Left ventricle myocardium inferior (tissue), 1 donor: ENCODE measurements at places on chromosomes 13 and 19. TPM values are rescaled to one million over a fixed set of nuclear protein-coding genes. Genes with fewer than 3 reads are reported as not detected.
A peak's percentile ranks its signal among the peaks of the same experiment; 100 is the strongest.

- H3K4me3 ChIP-seq, result peak within 1 kb of the TSS; percentile 74
- H3K27ac ChIP-seq, result peak within 1 kb of the TSS; percentile 77
- H3K4me1 ChIP-seq, result peaks cover 19% of the 10 kb centered on the region
- H3K36me3 ChIP-seq, result no peaks in the 10 kb centered on the region
- H3K27me3 ChIP-seq, result no peaks in the 10 kb centered on the region
- peak; percentile 70 for DNase-seq
Observed at GRCh38 chr13:100588331-100589177, at the start of gene GGACT. Gene GGACT (minus strand): TSS chr13:100588789. CDS start chr13:100532591, 56,198 bp downstream.

- no peak overlapping the region for H3K4me3 ChIP-seq
- no peaks in the 10 kb centered on the region for H3K4me1 ChIP-seq
- H3K36me3 ChIP-seq, result no peaks in the 10 kb centered on the region
- no peak overlapping the region for H3K27ac ChIP-seq
Observed at GRCh38 chr13:108439556-108439955, 170.0 kb downstream of the TNFSF13B start.

- H3K27me3 ChIP-seq, result no peaks in the 10 kb centered on the region
- no peak overlapping the region for H3K4me3 ChIP-seq
- no peaks in the 10 kb centered on the region for H3K36me3 ChIP-seq
- no peak overlapping the region for H3K27ac ChIP-seq
Observed at GRCh38 chr13:71677124-71677523, 189.9 kb downstream of the DACH1 start.

DNA sequence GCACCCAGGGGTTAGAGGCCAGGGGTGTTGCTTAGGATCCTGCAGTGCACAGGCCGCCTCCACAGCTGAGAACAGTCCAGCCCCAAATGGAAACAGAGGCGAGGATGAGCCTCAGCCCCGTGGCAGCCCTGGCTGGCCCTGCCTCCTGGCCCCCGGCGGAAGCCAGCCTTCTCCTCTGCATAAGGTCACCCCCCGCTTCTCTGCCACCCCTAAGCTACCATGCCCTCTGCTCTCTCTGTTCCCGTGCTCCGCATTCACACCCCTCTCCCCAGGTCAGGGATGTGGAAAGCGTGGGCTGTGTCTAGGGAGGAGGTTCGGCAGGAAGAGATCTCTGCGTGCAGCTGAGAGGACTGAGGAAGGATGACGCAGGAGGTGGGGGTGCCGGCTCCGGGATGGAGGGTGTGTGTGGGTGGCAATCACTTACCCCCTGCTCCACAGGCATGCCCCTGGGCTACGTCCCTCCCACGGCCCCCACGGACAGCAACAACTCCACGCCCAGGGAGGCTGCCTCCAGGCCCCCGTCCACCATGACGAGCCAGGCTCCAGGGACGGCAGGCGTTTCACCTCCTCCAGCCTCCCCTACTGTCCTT is 6.0 kb downstream of the SSC5D start:
- H3K4me1 ChIP-seq, result peaks cover 27% of the 10 kb centered on the region
- H3K36me3 ChIP-seq, result peaks cover 6% of the 10 kb centered on the region
- peak; percentile 68 for DNase-seq
- peaks cover 36% of the 10 kb centered on the region for H3K27me3 ChIP-seq
- H3K4me3 ChIP-seq, result peak overlapping the region; percentile 63

- H3K4me1 ChIP-seq, result peaks cover 49% of the 10 kb centered on the region
- H3K27me3 ChIP-seq, result no peaks in the 10 kb centered on the region
- DNase-seq, result no peak
- peak overlapping the region; percentile 78 for H3K4me3 ChIP-seq
- no peaks in the 10 kb centered on the region for H3K36me3 ChIP-seq
- H3K27ac ChIP-seq, result no peak overlapping the region
Observed at GRCh38 chr19:45253396-45254027, 2.4 kb downstream of the MARK4 start.

- DNase-seq, result no peak
- no peak overlapping the region for H3K27ac ChIP-seq
- no peaks in the 10 kb centered on the region for H3K27me3 ChIP-seq
Observed at GRCh38 chr19:20472854-20473253, 92.7 kb downstream of the ZNF737 start.

DNA sequence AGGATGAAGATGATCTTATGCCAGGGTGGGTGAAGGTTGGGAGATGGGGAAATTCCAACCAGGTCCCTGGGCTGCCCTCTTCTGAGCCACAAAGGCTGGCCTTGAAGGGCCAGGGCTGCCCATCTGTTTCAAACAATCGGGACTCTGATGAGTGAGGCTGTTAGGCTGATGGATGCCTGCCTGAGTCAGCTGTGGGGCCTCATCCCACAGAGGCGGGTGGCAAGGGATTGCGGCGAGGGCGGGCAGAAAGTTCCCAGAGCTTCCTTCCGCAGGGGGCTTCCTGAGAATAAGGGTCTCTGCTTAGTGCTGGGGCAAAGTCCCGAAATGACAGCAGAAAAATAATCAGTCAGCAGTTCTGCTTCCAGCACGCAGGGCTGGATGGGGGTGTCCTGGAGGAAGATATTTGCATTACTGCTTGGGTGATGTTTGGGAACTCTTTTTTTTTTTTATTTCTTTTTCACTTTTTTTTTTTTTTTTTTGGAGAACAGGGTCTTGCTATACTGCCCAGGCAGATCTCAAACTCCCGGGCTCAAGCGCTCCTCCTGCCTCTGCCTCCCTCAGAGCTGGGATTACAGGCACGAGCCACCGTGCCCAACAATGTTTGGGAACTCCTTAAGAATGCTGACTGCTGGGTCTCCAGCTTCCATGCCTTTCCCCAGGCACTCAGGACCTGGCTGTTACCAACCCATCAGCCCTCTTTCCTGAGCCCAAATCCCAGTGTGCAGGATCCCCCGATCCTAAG is 14.1 kb downstream of the SH3GL1 start:
- no peak overlapping the region for H3K4me3 ChIP-seq
- peaks cover 23% of the 10 kb centered on the region for H3K36me3 ChIP-seq
- no peak for DNase-seq
- H3K4me1 ChIP-seq, result peaks cover 43% of the 10 kb centered on the region
- no peak overlapping the region for H3K27ac ChIP-seq

DNA sequence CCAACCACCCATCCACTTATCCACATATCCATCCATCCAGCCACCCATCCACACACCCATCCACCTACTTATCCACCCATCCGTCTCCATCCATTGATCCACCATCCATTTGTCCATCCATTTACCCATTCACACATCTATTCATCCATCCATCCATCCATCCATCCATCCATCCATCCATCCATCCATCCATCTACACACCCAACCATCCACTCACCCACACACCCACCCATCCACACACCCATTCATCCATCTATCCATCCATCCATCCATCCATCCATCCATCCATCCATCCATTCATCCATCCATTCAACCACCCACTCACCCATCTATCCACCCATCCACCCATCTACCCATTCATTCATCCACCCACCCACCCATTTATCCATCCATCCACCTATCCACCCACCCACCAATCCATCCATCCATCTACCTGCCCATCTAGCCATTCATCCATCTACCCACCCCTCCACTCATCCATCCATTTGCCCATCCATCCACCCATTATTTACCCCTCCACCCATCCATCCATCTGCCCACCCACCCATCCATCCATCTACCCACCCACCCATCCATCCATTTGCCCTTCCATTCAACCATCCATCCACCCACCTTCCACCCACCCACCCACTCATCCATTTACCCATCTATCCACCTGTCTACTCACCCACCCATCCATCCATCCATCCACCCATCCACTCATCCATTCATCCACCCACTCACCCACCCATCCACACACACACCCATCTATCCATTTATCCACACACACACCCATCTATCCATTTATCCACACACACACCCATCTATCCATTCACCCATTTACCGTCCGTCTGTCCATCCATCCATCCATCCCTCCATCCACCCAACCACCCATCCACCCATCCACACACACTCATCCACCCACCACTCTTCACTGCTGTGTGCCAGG is 2.5 kb upstream of the TMPRSS9 start:
- peaks cover 21% of the 10 kb centered on the region for H3K36me3 ChIP-seq
- DNase-seq, result no peak
- no peak overlapping the region for H3K4me3 ChIP-seq
- H3K27me3 ChIP-seq, result peaks cover 27% of the 10 kb centered on the region
- H3K27ac ChIP-seq, result no peak overlapping the region
- peaks cover 4% of the 10 kb centered on the region for H3K4me1 ChIP-seq

DNA sequence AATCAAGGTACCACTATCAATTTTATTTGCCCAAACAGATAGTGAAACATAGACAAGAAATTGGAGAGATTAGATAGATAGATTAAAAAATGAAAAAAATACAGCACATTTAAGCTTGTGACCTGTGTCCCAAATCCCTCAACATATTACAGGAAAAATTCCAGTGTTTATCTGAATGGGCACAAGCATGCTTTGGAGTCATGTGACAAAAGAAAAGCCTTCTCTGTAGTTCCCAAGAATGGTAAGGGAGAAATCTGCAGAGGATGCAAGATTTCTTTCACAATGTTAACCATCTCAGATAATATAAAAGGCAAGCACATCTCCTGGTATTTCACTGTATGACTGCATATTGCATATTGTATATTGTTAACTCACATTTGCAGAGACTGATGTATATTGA is 168.0 kb downstream of the PCDH9 start:
- H3K27me3 ChIP-seq, result no peaks in the 10 kb centered on the region
- DNase-seq, result no peak
- no peak overlapping the region for H3K27ac ChIP-seq
- peak overlapping the region; percentile 7 for H3K4me3 ChIP-seq
- no peaks in the 10 kb centered on the region for H3K36me3 ChIP-seq

- DNase-seq, result no peak
- no peaks in the 10 kb centered on the region for H3K36me3 ChIP-seq
- H3K4me3 ChIP-seq, result no peak overlapping the region
- H3K4me1 ChIP-seq, result no peaks in the 10 kb centered on the region
Observed at GRCh38 chr13:94322925-94323763, 156.3 kb downstream of the DCT start.

DNA sequence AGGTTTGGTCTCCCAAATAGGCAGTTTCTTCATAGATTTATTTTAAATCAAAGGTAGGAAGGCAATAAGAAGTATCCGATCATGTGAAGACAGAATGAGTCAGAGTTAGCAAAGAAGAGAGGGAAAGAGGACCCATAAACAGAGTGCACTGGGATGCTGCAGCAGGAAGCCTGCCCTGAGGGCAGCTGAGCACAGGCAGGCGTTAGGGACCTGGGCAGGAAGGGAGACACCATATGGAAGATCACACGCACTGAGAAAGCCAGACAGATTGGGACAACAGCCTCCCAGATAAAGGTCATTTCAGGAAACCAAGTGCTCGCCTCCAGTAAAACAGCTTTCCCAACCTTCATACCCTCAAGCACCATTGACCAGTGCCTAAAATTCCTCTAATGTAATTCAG is 598.0 kb downstream of the EFNB2 start:
- no peaks in the 10 kb centered on the region for H3K36me3 ChIP-seq
- H3K4me3 ChIP-seq, result no peak overlapping the region
- no peak overlapping the region for H3K27ac ChIP-seq
- DNase-seq, result no peak
- no peaks in the 10 kb centered on the region for H3K4me1 ChIP-seq
- no peaks in the 10 kb centered on the region for H3K27me3 ChIP-seq

GRCh38 chr19:53536225-53536548 is 1.8 kb upstream of the ZNF331 start:
- H3K27ac ChIP-seq, result no peak overlapping the region
- no peak for DNase-seq
- no peaks in the 10 kb centered on the region for H3K27me3 ChIP-seq
- H3K4me1 ChIP-seq, result peaks cover 18% of the 10 kb centered on the region
- no peak overlapping the region for H3K4me3 ChIP-seq

DNA sequence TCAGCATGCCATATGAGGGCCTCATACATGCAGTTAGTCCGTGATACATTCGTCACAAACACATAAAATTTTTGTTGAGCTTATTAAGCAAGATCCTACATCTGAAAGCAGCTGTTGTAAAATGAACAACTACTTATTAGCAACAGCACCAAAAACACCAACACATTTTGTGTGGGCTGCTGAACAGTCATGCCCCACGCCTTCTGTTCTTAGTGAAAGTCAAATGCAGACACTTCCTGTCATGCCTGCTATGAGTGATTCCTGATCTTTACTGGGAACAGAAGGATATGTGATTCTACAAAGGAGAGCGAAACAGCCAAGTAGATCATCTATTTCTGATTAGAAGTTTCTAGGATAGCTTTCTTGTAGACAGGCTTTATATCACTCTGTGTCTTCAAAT is 4.2 kb upstream of the B3GLCT start:
- H3K4me3 ChIP-seq, result no peak overlapping the region
- no peaks in the 10 kb centered on the region for H3K27me3 ChIP-seq
- no peaks in the 10 kb centered on the region for H3K36me3 ChIP-seq
- peaks cover 10% of the 10 kb centered on the region for H3K4me1 ChIP-seq

GRCh38 chr19:6248844-6249243 is 30.9 kb downstream of the MLLT1 start:
- no peaks in the 10 kb centered on the region for H3K27me3 ChIP-seq
- peaks cover 46% of the 10 kb centered on the region for H3K4me1 ChIP-seq

- peak overlapping the region; percentile 4 for H3K27ac ChIP-seq
- no peaks in the 10 kb centered on the region for H3K36me3 ChIP-seq
- H3K4me1 ChIP-seq, result peaks cover 26% of the 10 kb centered on the region
- no peak for DNase-seq
- peaks cover 14% of the 10 kb centered on the region for H3K27me3 ChIP-seq
Observed at GRCh38 chr13:31045286-31046081, 113.0 kb downstream of the TEX26 start.

DNA sequence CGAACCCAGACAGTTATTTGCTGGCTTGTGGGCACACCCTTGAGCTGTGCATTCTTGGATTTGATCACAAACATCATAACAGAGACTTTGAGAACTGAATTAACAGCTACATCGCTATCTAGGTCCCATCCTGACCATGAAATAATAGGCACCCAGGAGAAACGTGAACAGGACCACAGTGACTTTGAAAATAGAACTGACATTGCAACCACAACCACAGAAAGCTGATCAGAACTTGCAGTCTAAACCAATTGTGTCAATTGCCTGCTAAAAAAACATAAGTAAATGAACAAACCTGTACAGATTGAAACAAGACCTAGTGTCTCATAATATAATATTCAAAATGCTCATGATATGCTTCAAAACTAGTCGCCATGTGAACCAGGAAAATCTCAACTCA is 18.3 kb upstream of the KATNAL1 start:
- H3K4me3 ChIP-seq, result no peak overlapping the region
- no peak overlapping the region for H3K27ac ChIP-seq
- H3K27me3 ChIP-seq, result no peaks in the 10 kb centered on the region
- no peaks in the 10 kb centered on the region for H3K36me3 ChIP-seq
- no peaks in the 10 kb centered on the region for H3K4me1 ChIP-seq

GRCh38 chr13:80558074-80558473 is 217.1 kb upstream of the SPRY2 start:
- no peaks in the 10 kb centered on the region for H3K27me3 ChIP-seq
- no peak for DNase-seq
- H3K36me3 ChIP-seq, result no peaks in the 10 kb centered on the region

The SYNGR4 gene
- not detected for total RNA-seq

The FOXA3 gene
- total RNA-seq, result not detected

The YJEFN3 gene
- total RNA-seq, result 7.8 TPM

The SLC25A41 gene
- 0.16 TPM for total RNA-seq

The WTIP gene
- total RNA-seq, result 19.5 TPM

The TEX101 gene
- not detected for total RNA-seq

The DACH1 gene
- total RNA-seq, result 3.4 TPM

The PCDH17 gene
- 3.1 TPM for total RNA-seq

The TEKTIP1 gene
- total RNA-seq, result not detected

The WDR62 gene
- total RNA-seq, result 17.7 TPM
